ENCODE measurements at places on chromosomes 13 and 19. TPM values are rescaled to one million over a fixed set of nuclear protein-coding genes. Genes with fewer than 3 reads are reported as not detected.

The ZNF626 gene
- polyA plus RNA-seq, result 2.5 TPM

The IL11 gene
- 0.41 TPM for polyA plus RNA-seq

The ARHGAP33 gene
- 8.2 TPM for polyA plus RNA-seq

The IGFL3 gene
- not detected for polyA plus RNA-seq

The RFPL4A gene
- polyA plus RNA-seq, result not detected

The CDC34 gene
- polyA plus RNA-seq, result 89.1 TPM

The SIGLEC12 gene
- 0.12 TPM for polyA plus RNA-seq

The LILRB1 gene
- 8.1 TPM for polyA plus RNA-seq

The TMEM38A gene
- polyA plus RNA-seq, result 3.8 TPM

The ALOX5AP gene
- polyA plus RNA-seq, result 30.6 TPM

The CEACAM21 gene
- 10.9 TPM for polyA plus RNA-seq

The PLIN4 gene
- polyA plus RNA-seq, result 3.7 TPM

The SHISA7 gene
- polyA plus RNA-seq, result not detected

The FFAR2 gene
- polyA plus RNA-seq, result 113 TPM
